Mammary epithelial cell (primary cell): ENCODE measurements at places on chromosomes 12 and 14. TPM values are rescaled to one million over a fixed set of nuclear protein-coding genes. Genes with fewer than 3 reads are reported as not detected.

- no peak for DNase-seq
Observed at GRCh38 chr12:34398706-34399630, 376.7 kb downstream of the ALG10 start.

Gene ATG2B
- 21.8 TPM for total RNA-seq

DNA sequence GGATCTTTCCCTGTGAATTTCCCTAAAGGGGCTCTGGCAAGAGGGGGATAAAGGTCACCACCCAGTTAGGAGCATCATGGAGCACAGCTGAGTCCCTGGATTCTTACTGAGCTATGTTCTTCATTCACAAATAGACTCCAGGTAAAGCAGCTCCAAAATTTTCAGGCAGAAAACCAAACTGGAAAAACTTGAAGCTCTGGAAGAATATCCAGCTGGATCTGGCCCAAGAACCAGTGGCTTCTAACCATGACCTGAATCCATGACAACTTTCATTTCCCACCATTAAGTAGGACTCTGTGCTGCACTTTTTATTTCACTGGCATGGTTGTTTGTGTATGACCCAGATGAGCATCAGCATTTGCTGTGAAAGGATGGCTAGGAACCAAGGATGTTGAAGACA, 180.4 kb upstream of the FKBP4 start:
- no peak for DNase-seq

- DNase-seq, result no peak
Observed at GRCh38 chr12:111768159-111768895, 1.6 kb downstream of the ALDH2 start.

GRCh38 chr14:65226824-65227604, 124.7 kb upstream of the MAX start:
- DNase-seq, result no peak

Gene CCDC197
- total RNA-seq, result not detected

DNA sequence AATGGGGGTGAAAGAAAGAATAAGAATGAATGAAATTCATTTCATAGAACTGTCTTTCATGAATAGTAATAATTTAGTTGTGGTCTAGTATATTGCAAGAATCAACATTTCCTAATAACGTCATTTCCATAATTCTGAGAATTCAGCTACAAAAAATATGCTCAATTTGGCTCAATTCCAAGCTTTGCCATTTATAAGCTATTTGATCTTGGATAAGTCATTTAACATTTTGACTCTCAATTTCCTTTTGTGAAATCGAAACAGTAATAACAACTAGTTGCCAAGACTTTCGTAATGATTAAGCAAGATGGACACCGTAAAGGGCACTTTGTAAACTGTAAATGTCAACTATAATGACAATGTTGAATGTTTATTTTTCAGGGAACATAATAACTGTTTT, 18.1 kb downstream of the NOS1 start:
- DNase-seq, result no peak

DNA sequence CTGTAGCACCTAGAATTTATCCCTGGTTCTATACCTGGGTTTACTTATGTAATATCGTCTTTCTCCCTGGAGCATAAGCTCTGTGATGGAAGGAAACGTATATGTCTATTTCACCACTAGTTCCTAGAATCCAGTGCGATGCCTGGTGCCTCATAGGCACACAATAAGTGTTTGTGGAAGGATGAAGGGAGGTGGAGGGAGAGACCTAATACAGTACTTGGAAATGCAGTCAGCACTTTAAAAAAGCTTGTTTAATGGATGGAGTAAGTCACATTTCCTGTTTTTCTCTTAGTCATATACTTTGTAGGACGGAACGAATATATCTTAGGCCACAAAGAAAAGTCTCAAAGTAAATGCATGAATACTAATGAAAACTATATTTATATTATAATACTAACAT, 186.5 kb upstream of the HMGA2 start:
- DNase-seq, result no peak

Gene SLC2A14
- not detected in 2 replicates for total RNA-seq

- no peak for DNase-seq
Observed at GRCh38 chr14:47785058-47785457, 109.7 kb upstream of the MDGA2 start.

- no peak for DNase-seq
Observed at GRCh38 chr12:107801150-107801549, 26.6 kb downstream of the ASCL4 start.

Gene ACVRL1
- 0.33 TPM for total RNA-seq

DNA sequence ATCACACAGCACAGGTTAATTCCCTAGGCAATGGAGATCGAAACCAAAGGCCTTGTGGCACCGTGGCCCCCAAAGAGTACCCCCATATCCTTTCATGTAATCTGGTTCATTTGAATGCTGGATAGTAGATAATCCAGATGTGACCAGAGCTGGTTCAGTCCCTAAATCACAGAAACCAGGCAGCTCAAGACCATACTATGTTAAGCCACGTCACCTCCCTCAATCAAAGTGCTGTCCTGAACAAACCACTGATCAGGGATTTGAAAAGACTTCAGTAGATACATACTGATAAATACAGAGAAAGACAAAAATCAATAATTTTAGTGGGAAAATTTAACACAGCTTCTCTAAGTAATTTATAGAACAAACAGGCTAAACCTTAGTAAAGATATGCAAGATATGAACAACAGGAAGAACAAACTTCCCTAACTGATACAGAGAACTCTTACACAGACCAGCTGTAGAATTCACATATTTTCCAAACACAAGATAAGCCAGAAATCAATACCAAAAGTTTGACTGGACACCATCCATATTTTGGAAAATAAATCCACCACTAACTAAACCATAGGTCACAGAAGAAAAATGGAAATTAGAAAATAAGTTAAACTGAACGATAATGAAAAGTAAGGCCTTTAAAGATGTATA, 67.1 kb downstream of the BCAT1 start:
- DNase-seq, result no peak

Gene CRIP2
- 54.7 and 97.7 TPM in 2 replicates for total RNA-seq

Gene ACAD10
- 19.4 and 22.4 TPM in 2 replicates for total RNA-seq

DNA sequence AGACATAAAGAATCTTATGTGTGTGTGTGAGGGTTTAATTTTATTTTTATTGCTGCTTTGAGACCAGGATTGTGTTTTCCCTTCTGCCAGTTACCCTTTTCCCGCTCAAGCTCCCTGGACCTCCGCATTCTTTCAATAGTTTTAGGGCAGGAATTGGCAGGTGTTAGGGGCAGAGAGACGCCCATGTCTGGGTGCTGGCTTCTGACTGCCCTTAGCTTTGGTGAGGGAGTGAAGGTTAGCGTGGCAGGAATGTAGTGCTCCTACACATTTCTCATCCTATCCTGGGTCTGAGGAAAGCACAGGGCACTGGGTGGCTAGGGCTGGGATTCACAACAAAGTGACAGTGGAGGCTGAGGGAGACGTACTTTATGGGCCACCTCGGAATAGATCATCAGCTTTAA, 428.1 kb downstream of the ZFP36L1 start:
- no peak for DNase-seq

Gene TMCC3
- total RNA-seq, result 1.3 TPM

Gene CARMIL3
- total RNA-seq, result 0.17 TPM

Gene NR1H4
- total RNA-seq, result not detected

DNA sequence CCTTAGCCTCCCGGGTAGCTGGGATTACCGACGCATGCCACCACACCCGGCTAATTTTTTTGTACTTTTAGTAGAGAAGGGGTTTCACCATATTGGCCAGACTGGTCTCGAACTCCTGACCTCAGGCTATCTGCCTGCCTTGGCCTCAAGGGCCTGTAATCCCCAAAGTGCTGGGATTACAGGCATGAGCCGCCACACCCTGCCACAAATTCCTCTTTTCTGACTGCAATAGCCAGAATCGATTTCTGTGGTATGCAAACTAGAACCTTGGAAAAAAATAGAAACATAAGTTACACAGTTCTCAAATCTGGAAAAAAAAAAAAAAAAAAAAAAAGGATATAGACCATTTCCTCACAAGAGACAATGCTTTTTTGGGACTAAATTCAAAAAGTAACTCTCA, 184.6 kb upstream of the EGLN3 start:
- DNase-seq, result no peak

- DNase-seq, result no peak
Observed at GRCh38 chr14:43896044-43896443, 611.0 kb downstream of the FSCB start.

Gene GPR132
- total RNA-seq, result 0.24 TPM in 1 of 2 replicates, not detected in the other

Gene TMEM233
- total RNA-seq, result not detected
